GM04504 (cell line): ENCODE measurements at places on chromosomes 7 and 10.

DNA sequence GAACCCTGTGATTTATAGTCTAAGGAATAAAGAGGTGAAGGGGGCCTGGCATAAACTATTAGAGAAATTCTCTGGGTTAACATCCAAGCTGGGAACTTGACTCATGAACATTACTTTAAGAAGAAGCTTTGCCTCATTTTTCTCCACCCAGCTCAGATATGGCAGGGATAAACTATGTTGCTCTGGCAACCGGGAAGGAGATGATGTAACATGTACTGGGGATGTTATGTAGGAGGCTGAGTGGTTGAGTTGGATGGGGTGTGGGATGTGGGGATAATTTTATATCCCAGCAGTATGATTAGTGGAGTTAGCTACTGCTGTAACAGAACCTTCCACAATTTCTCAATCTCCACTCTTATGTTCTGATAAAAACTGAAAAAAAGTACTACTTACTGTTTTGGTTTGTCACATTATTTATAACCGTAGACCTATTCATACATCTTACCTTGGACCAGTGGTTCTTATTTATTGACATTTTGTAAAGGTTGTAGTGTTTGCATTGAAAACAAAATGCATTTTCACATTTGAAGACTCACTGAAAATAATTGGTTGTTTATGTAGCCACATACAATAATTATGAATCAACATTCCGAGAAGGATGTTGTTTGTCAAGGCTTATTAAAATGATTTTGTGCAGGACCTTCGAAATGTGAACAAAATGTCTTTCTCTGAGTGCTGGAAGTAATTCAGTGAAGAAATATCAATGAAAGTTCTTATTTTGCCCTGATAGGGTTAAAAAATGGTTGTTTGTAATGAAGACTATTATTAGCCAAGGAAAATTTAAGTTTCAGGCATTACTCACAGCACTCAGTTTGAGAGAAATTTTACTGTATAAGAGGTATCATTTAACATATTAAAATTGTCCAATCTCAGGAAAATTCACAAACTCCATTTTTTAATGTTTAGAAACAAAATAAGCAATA is 1.3 kb downstream of the OR2F2 start:
- peak; percentile 69 for DNase-seq

- no peak for DNase-seq
These were observed 20.3 kb upstream of the HECTD2 start for GRCh38 chr10:91389636-91390512.

- no peak for DNase-seq
These were observed 15.2 kb downstream of the MDH2 start for GRCh38 chr7:76063114-76063513.

DNA sequence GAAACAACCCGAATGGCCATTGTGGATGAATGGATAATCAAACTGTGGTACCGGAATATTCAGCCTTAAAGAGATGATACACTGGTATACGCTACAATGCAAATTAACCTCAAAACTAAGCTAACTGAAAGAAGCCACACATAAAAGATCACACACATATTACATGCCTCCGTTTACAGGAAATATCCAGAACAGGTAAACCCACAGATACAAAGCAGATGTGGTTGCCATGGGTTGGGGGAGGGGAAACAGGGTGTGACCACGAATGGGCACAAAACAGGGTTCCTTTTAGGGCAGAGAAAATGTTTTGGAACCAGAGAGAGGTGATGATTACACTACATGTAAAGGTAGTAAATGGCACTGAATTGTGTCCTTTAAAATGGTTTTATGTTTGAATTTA is 16.6 kb downstream of the ESYT2 start:
- DNase-seq: no peak

DNA sequence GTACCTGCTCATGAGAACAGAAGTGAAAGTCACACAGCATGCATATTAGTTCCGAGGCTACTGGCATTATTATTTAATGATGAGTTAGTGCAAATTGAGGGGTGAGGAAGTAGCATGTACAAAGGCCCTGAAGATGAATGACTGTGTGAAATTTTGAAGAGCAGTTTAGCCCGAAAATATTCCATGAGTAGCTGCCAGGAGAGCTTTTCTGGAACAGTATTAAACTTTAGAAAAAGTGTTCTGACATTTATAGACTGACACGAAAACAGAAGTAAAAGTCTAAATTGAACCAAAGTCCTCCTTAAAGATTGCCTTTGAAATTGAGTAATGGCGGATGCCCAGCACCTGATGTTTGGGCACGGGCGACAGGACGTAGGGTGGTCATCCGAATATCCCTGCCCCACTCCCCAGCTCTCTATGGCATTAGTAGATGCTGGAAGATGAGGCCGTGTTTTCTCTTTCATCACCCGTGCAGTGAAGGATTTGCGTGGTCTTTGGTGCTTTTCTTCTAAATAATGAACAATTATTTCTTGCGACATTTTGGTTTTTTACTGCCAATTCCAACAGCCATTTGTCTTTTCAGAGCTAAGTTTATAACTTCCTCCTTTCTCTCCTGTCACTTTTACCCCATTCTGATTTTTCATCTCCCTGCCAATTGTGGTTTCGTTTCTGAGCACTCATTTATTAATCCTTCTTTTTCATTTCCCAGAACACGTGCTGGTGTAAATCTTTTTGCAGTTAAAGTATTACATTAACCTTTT is 192.6 kb downstream of the MGMT start:
- peak; percentile 10 for DNase-seq

DNA sequence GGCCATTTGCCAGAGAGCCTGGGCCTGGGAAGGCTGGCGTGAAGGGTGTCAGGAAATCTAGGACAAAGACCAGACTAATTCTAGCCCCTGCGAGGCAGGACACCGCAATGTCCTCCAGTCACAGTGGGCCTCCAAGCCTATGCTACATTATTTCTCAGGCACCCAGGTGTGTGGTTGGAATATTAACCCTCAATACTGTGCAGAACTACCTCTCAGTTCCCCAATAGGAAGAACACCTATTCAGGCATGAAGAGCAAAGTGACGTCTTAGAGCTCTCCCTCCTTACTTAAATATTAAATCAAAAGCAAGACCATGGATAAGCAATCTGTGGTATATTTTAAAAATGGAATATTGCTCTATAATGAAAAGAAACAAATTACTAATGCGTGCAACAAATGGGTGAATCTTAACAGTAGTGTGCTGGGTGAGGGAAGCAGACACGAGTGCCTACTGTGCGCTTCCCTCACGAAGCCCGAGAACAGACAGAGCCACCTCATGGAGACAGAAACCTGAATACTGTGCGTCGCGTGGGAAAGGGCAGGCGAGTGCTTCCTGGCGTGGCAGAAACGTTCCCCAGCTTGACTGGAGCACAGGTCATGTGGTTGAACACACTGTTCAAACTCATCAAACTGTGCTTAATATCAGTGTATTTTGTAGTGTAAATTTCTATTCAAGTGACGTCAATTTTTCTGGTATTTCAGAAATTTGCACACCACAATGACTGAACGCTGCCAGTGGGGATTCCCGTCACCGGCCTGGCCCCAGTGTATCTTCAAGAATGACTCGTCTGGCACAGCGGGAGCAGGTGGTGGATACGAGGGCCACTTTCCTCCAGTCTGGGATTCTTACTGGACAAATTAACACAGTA is 15.5 kb upstream of the PTPRN2 start:
- DNase-seq: no peak

- no peak for DNase-seq
These were observed 58.2 kb downstream of the TMEM270 start for GRCh38 chr7:73918926-73919693.

DNA sequence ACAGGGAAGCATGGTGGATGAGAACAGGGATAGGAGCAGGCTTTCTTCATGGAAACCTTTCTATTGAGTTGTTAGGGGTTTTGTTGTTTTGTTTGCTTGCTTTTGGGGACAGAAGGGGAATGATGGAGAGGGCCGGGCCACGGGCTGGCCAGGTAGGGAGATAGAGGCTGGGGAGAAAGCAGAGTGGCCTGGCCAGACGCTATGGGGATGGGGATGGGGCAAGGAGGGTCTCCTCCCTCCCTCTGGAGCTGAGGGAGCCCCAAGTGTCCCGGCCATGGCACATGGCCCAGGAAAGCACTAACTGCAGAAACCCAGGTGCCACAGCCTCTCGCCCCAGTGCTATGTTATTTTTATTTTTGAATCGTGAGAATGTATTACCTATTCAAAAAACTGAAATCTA is 10.0 kb downstream of the AOC1 start:
- no peak for DNase-seq

GRCh38 chr10:113617086-113617485 is 46.8 kb downstream of the NRAP start:
- DNase-seq: no peak

DNA sequence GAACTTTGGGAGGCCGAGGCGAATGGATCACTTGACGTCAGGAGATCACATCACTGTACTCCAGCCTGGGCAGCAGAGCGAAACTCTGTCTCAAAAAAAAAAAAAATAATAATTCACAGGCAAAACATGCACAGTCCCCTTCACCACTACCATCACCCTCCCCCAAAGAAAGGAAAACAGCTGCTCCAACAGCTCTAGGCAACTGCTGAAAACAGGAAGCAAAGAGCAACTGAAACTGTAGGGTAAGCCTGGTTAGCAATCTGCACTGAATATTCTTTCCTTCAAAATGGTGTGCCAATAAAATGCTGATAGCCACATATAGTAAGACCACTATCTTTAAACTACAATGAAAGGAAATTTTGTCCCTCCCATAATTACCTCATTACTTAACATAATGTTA is 11.8 kb downstream of the NT5C2 start:
- no peak for DNase-seq

DNA sequence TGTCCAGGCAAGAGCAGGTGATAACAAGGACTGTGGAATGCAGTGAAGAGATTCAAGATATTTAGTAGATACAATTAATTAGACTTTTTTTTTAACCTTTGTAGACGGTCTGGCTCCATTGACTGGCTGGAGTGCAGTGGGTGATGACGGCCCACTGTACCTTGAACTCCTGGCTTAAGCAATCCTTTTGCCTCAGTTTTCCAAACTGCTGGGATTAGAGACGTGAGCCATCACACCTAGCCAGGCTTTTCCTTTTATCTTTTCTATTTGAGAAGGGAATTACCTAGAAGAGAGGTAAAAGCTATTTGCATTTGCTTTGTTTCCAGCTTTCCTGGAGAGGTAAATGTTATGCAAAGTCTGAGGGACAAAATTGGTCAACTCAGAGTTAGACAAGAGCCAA is 213.0 kb upstream of the MAGI2 start:
- DNase-seq: no peak

DNA sequence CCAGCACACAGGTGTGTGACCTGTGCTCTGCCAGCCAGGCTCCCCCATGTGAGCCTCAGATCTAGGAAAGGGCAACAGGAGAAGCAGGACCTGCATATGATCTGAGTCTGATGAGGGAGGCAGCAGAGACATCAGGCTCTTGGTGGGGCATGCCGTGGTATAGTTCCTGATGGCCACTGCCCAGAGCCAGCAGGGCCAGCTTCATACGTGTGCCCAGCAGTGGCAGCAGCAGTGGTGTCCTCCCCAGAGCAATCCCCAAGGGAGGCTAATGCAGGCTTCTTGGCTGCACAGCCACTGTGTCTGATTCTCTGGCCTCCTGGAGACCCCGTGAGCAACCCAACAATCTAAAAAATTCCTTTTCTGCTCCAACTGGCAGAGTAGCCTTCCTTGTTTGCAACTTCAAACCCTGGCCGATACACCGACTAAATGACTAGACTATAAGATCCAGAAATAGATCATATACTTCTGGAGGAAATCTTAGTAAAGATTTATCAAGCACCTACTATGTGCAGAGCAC is 230.6 kb upstream of the ZMIZ1 start:
- DNase-seq: no peak

DNA sequence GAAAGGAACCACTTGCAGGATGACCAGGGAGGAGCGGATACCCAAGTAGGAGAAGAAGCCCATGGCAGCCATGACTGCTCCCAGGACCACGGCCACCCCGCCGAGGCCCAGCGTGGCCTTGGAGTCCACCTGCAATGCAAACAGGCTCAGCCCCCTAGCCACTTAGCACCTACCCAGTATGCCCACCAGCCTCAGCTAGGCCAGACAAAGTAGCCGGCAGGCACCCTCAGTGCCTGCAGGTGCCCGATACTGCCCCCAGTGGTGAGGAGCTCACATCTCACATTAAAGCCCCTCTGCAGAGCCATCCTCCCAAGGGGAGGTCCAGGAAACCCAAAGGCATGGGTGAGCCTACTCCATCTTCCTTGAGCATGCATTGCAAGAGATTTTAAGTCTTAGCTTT is 6.6 kb downstream of the NPC1L1 start:
- DNase-seq: no peak
